Lower lobe of right lung (tissue), 2 donors: ENCODE measurements at places on chromosomes 11 and 22. TPM values are rescaled to one million over a fixed set of nuclear protein-coding genes. Genes with fewer than 3 reads are reported as not detected.

- H3K36me3 ChIP-seq: no peaks in the 10 kb centered on the region
- no peak overlapping the region for H3K4me3 ChIP-seq
- H3K27ac ChIP-seq: no peak overlapping the region
- DNase-seq: no peak
Observed at GRCh38 chr22:28373831-28374230, 305.8 kb downstream of the TTC28 start.

DNA sequence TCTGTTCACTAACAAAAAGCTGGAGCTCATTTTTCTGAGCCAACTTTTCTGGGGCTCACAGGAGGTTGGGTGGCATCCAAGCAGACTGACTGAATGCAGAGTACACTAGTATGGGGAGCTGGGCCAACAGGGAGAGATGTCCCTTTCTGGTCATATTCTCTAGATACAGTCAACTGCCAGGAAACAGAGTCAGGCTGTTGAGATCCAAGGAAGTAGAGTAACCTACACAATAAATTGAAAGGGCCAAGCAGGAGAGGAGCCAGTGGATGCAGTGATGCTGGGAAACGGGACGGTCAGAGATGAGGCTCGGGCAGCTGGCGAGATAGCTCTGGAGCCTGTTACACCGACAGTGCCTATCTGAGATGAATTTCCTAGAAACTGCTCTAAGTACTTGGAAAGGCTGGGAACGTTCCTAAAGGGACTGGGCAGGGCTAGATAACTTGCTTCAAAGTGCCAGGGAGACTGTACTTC is 71.1 kb downstream of the LARGE2 start:
- DNase-seq: no peak
- no peaks in the 10 kb centered on the region for H3K36me3 ChIP-seq
- H3K27me3 ChIP-seq: no peaks in the 10 kb centered on the region

DNA sequence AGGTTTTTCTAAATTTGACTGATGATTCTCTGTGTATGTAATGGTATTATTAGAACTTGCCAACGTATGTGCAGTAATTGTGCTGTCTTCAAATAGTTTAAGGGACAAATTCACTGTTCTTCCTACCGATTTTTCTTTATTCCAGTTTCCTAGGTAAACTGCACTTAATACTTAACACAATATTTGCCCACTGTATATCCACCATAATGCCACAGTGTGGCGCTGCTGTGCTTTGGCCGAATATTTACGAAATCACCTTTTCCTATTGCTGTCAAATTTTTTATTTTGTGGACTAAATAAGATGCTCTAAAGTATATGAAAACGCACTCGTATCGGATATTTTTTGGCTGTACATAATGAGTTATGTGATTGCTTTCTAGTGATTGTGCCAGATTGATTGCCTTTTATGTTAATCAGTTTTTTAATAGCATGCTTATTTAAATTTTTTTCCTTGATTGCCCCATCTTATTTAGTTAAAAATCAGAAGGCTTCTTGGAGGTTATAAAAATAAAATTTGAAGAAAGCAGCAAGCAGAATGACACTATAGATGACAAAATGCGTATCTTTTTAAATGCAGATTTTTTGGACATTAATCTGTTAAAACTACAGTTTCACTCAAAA is 10.5 kb downstream of the AASDHPPT start:
- no peak overlapping the region for H3K4me3 ChIP-seq
- H3K27me3 ChIP-seq: no peaks in the 10 kb centered on the region
- H3K4me1 ChIP-seq: peaks cover 33% of the 10 kb centered on the region
- no peak overlapping the region for H3K27ac ChIP-seq

DNA sequence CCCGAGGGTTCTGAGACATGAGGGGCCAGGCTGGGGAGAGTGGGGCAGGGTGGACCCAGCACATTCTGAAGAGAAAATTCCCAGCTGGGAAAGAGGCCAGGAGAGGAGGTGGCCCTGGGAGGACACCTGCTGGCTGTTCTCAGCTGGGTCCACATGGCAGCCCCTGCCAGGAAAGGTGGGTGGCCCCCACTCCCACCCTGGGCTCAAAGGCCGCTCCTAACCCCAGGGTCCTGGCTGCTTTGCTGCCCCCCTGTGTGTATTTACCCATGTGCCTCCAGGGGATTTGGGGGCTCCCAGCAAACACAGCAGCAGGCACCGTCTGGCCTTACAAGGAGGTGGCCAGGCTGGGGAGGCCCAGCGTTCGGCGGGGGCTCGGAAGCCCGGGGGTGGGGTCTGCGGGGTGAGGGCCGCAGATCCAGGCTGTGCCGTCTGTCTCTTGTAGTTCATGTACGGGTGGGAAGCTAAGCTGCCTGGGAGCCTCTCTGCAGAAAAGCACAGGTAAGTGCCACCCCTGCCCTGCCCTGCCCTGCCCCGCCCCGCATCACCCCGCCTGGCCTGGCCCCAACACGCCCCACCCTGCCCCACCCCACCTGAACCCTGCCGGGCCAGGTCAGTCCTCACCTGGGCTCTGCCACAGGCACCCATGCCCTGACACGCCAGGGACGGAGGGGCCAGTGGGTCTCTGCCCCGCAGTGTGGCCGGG is 10.6 kb downstream of the MUC5B start:
- no peak overlapping the region for H3K27ac ChIP-seq
- H3K4me3 ChIP-seq: no peak overlapping the region
- H3K36me3 ChIP-seq: no peaks in the 10 kb centered on the region
- peak; percentile 30 for DNase-seq
- no peaks in the 10 kb centered on the region for H3K4me1 ChIP-seq
- H3K27me3 ChIP-seq: peaks cover 23% of the 10 kb centered on the region

- no peaks in the 10 kb centered on the region for H3K36me3 ChIP-seq
- DNase-seq: no peak
- no peak overlapping the region for H3K27ac ChIP-seq
- H3K4me3 ChIP-seq: no peak overlapping the region
- H3K4me1 ChIP-seq: peaks cover 13% of the 10 kb centered on the region
Observed at GRCh38 chr11:72218251-72218745, 1.7 kb downstream of the FOLR2 start.

DNA sequence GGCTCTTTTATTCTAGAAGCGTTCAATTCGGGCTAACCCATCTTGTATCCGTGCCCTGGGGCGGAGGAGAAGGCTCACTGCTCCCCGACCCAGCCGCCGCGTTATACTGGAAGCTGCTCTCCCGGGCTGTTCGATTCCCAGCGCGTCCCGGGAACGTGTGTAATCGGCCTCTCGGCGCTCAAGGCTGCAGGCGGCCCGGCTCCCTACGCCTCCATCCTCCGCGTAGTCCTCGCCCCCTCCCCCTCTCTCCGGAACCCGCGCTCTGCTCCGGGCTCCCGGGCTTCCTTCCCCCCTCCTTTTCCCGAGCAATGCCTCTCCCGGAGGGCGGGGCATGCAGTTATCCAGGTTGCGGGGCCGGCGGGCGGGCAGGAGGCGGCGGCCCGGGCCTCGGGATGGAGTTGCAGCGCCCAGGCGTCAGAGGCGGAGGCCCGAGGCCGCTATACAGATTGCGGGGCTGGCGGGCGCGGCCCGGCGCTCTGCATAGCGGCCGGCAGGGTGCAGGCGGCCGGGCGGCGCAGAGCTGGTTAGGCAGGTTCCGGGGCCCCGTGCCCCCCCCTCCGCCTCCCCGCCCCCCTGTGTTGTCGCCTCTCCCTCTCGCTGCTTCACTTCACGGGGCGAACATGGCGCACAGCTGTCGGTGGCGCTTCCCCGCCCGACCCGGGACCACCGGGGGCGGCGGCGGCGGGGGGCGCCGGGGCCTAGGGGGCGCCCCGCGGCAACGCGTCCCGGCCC is at the start of gene KMT2A:
KMT2A (plus strand) TSS at position 600 of the 732 bp plus-strand sequence; CDS start at position 621, 21 bp downstream.
- H3K27ac ChIP-seq: peak within 1 kb of the TSS; percentile 87
- H3K4me3 ChIP-seq: peak within 1 kb of the TSS; percentile 91
- H3K27me3 ChIP-seq: no peaks in the 10 kb centered on the region
- peaks cover 39% of the 10 kb centered on the region for H3K4me1 ChIP-seq
- peak; percentile 96 for DNase-seq
- no peaks in the 10 kb centered on the region for H3K36me3 ChIP-seq

DNA sequence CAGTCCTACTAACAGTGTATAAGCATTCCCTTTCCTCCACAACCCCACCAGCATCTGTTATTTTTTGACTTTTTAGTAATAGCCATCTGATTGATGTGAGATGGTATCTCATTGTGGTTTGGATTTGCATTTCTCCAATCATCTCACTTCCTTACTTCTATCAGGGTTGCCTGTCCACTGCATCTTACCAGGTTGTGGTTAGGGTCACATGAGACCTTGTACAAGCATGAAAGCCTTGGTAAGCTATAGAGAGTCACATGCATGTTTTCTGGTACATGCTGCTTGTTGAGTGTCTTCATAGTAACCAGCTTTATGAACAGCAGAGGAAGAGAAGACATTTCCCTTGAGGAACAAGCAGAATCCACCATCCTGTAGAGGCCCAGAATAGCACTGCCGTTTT is 102.9 kb upstream of the PAX6 start:
- no peak for DNase-seq
- H3K4me3 ChIP-seq: no peak overlapping the region
- peaks cover 3% of the 10 kb centered on the region for H3K27me3 ChIP-seq
- H3K36me3 ChIP-seq: no peaks in the 10 kb centered on the region

DNA sequence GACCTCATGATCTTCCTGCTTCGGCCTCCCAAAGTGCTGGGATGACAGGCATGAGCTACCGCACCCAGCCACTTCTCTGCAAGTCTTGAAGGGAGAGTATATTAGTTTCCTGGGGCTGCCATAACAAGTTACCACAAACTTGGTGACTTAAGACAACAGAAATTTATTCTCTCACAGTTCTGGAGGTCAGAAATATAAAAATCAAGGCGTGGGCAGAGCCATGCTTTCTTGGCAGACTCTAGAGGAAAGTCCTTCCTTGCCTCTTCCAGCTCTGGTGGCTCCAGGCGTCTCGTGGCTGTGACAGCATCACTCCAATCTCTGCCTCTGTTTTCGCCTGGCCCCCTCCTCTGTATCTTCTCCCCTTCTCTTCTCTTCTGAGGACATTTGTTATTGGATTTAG is 110.2 kb upstream of the NAV2 start:
- H3K27me3 ChIP-seq: no peaks in the 10 kb centered on the region
- H3K4me3 ChIP-seq: no peak overlapping the region
- H3K36me3 ChIP-seq: no peaks in the 10 kb centered on the region
- H3K27ac ChIP-seq: no peak overlapping the region
- DNase-seq: no peak
- peaks cover 4% of the 10 kb centered on the region for H3K4me1 ChIP-seq

The CAVIN3 gene
- 36.3 TPM for total RNA-seq

The MAPK8IP2 gene
- total RNA-seq: 1.7 TPM

The TMEM223 gene
- total RNA-seq: 17.2 TPM
